ENCODE measurements at places on chromosomes 6 and 20. TPM values are rescaled to one million over a fixed set of nuclear protein-coding genes. Genes with fewer than 3 reads are reported as not detected.
A peak's percentile ranks its signal among the peaks of the same experiment; 100 is the strongest.

The SCUBE3 gene
- 5.2 TPM for total RNA-seq

The PRL gene
- not detected for total RNA-seq

The TPD52L2 gene
- 72.0 TPM for total RNA-seq

The ROS1 gene
- total RNA-seq = 0.05 TPM

The HEY2 gene
- total RNA-seq = 12.3 TPM

The TMEM74B gene
- total RNA-seq = 2.7 TPM

The GSS gene
- 27.5 TPM for total RNA-seq

The TENT5A gene
- 35.2 TPM for total RNA-seq

GRCh38 chr6:55897346-55897745, 22.0 kb upstream of the BMP5 start:
- no peak for DNase-seq

GRCh38 chr20:61331543-61331942, 79.5 kb downstream of the CDH4 start:
- no peak for DNase-seq

DNA sequence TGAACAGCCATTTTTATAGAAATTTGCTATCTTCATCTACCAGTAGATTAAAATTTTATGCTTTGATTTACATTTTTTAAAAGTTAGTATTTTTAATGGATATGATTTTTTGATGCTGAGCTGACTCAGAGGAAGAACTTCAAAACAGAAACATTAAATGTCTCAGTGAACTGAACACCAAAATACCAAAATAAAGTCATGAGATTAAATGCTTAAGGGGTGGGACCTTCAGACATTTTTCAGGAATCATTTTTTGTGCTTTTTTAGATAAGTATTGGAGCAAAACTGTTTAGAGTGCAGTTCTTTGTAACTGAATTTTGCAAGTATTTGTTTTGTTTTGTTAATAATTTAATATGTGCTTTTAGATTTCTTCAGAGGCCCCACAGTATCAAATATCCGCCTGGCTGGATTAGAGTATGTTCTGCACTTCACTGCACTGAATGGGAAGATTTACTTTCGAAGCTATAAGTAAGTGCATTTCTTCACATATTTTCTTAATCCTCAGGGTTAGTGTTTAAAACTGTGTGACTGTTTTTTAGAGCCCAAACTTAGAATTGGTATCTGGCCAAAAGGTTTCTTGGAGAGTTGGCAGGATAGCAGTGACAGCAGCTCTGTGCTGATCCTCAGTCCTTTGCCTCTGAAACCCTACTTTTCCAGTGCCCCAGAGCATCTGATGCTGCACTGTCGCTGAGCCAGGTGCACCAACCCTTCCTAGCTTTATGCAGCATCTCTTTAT, 33.7 kb downstream of the RPF2 start:
- no peak for DNase-seq

- no peak for DNase-seq
Measured at GRCh38 chr20:35329435-35330139, 37.4 kb upstream of the FAM83C start.

- DNase-seq = no peak
Measured at GRCh38 chr6:124854338-124854922, 107.8 kb upstream of the RNF217 start.

GRCh38 chr6:26500102-26500501, at the start of gene BTN1A1:
Gene BTN1A1 (plus strand): TSS chr6:26500303. CDS start chr6:26501287, 984 bp downstream.
- DNase-seq = no peak

- DNase-seq = no peak
Measured at GRCh38 chr6:85551264-85551663, 42.4 kb downstream of the SNX14 start.

DNA sequence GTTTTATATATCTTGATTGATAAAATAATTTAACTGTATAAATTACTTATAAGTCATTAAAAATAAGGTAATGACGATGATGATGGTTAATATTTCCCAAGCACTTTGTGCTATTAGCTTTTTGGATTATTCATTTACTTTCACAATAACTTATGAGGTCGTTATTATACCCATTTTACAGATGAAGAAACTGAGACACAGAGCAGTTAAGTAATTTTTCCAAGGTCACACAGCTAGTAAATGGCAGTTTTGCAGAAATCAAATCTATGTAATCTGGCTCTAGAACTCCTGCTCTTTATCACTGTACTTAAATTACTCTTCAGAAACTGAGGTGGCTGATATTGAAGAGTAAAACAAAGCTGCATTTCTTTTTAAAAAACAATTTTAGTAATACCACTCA, 18.2 kb downstream of the NOL7 start:
- no peak for DNase-seq

DNA sequence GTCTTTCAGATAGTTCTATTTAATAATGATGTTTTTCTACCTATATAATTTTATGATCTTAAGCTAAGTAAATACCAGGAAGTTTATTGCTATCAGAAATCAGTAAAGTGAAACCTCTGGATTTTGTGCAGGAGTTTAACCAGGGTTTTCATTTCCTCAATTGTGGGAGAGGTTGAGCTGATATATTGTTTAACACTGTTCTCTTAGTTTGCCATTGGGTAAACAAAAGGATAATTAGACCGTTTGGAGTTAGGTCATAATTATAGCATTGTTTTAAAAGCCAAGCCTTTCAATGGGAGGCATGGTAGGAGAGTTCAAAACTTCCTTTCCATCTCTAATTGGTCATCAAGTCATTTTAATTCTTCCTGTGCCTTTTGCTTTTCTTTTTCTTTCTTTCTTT, 58.7 kb downstream of the STXBP5 start:
- DNase-seq = no peak

DNA sequence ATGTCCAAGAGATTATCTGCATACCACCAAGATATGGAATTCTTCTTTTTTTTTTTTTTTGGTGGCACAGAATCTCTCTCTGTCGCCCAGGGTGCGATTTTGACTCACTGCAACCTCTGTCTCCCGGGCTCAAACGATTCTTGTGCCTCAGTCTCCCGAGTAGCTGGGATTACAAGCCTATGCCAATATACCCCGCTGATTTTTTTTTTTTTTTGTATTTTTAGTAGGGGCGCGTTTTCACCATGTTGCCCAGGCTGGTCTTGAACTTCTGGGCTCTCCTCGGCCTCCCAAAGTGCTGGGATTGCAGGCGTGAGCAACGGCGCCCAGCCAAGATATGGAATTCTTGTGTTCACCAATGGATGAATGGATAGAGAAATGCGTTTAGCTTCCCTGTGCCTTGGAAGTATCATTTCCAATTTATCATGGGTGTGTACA, 31.0 kb downstream of the POM121L2 start:
- DNase-seq = no peak

GRCh38 chr6:154462425-154462824, 48.1 kb downstream of the CNKSR3 start:
- DNase-seq = no peak

DNA sequence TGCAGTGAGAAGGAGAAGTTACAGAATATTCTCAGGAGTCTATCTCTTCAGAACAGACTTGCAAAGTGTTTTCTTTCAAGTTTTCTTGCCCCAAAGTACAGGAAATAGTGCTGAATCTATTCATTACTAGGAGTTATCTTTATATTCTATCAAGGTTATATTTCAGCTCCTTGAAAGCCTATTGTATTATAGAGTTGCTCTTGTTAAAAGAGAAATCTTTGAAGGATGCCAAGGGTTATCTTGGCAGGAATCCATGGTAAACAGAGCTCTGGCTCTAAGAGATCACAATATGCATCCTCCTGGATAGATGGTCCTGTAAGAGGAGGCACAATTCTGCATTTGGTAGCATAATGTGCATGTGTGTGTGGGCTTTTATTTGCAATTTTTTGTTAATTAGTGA, 21.2 kb upstream of the SNRPB2 start:
- DNase-seq = no peak

GRCh38 chr20:34663213-34663943, 13.5 kb downstream of the PIGU start:
- no peak for DNase-seq

DNA sequence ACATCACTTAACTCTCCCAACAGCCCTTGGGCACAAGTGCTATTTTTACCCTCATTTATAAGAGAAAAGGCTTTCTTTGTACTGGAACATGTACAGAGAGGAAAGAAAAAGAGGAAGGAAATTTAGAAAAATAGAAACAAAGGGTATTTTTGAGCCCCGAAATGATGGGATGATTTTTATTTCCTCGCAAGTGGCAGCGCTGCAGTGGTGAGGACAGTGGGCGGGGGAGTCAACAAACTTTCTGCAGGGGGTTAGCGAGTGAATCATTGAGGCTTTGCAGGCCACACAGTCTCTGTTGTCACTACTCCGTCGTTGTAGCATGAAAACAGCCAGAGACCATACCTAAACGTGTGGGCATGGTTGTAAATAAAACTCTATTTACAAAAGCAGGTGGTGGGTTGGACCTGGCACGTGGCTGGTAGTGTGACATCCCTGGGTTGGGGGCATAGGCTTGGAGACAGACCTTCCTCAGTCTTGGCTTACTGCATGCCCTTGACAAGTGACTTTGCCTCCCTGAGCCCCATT, 25.5 kb upstream of the OCSTAMP start:
- no peak for DNase-seq

- peak; percentile 82 for DNase-seq
Measured at GRCh38 chr20:17504898-17505635, 26.1 kb downstream of the BFSP1 start.

GRCh38 chr20:63652192-63652980, 838 bp downstream of the STMN3 start:
- no peak for DNase-seq

DNA sequence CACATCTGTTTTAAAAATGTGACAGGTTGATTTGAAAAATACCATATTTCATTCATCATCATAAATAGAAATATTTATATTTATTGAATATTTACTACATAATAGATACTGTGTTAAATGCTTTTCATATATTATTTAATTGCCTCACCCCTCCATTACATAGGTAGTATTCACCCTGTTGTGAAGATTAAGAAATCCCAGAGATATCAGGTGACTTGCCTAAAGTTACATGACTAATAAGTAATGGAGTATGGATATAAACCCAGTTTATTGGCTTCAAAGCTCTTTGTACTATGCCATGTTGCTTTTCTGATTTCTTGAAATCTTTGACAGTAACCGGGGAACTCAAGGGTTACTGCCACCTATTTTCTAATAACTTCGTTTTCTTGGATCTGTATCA, 10.1 kb upstream of the TSPYL1 start:
- no peak for DNase-seq

- no peak for DNase-seq
Measured at GRCh38 chr6:51660767-51661166, 426.6 kb downstream of the PKHD1 start.

DNA sequence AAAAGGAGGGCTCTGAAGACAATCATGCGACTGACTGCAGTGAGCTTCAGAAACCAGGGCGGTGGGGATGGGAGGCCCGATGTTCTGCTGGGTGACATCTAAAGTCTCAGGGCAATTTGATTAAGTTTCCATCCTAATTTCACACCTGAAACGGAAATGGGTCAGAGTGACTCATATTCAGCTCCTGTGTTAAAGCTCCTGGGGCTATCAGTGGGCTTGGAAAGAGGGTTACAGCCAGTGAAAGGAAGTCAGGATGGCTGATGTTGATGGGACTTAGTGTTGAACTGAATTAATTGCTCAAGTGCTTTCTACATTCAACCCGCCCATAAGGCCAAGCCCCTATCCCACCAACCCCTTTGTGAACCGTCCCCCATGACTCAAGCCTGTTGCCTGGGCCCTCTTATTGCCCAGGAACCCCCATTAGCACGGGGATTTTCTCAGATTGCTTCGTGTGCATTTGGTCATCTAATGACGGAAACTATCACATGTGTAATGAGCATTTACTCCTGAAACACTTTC, 47.1 kb upstream of the TBC1D7 start:
- no peak for DNase-seq

DNA sequence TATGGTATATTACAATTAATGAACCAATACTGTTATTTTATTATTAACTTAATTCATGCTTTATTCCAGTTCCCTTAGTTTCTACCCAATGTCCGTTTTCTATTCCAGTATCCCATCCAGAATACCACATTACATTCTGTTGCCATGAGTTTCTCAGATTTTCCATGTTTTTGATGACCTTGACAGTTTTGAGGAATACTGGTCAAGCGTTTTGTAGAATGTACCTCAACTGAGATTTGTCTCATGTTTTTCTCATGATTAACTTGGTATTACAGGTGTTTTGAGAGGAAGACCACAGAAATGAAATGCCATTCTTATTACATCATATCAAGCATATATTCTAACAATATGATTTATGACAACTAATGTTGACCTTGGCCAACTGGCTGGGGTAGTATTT, 23.8 kb upstream of the ESR1 start:
- DNase-seq = no peak
